MG63 (cell line): ENCODE measurements at places on chromosomes 12 and 14.

- DNase-seq: no peak
Observed at GRCh38 chr14:93220509-93220908, 13.5 kb downstream of the UBR7 start.

GRCh38 chr12:69471667-69472385, 1.6 kb downstream of the FRS2 start:
- DNase-seq: no peak

GRCh38 chr12:84982888-84983287, 53.2 kb downstream of the TSPAN19 start:
- no peak for DNase-seq

DNA sequence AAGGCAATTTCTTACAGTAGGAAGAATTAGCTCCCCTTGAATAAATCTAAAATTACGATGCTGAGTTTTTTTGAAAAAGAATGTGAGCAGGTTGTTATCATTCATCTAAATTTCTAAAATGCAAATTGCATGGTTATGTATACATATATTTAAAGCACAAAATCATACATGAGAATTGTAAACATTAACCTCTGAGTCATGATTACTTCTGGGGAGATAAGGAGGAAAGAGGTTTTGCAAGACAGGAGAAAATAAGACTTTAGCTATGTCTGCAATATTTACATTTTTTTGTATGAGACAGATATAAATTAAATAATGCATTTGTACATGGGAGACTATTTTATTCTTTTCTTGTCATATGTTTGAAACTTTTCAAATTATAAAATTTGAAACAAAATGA, 72.2 kb downstream of the TSPAN8 start:
- no peak for DNase-seq

DNA sequence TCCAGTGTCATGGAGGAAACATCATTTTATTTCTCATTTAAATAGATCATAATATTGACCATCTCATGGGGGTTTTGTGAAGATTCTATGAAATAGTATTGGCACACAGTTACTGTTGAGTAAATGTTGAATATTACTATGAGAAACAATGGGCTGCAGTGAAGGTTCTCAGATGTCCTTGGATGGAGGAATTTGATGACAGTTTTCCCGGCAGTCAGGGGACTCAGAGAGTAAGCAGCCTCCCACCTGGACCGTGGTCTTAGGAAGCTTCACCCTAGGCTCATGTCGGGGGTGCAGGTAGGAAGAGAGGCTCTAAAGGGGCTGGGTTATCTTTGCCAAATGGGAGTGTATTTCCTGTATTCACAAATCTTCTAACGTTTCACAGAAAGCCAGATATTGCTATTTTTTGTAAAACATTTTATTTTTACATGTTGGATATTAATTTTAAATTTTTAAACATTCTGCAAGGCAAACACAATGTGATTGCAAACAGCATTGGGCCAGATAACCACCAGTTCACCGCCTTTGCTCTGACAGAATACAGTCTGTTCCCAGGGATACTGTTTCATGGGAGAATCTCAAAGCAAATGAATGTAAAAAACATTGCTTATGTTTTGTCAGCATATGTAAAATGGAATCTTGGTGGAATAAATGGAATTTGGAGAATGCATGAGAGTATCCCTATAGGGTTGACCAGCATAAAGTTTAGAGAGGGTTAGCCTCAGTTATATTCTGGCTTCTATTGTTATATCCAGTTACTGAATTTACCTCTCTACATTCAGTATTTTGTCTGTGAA, 380.8 kb upstream of the TMEM132C start:
- DNase-seq: no peak

GRCh38 chr14:55370883-55371455, 40.7 kb downstream of the ATG14 start:
- DNase-seq: no peak

DNA sequence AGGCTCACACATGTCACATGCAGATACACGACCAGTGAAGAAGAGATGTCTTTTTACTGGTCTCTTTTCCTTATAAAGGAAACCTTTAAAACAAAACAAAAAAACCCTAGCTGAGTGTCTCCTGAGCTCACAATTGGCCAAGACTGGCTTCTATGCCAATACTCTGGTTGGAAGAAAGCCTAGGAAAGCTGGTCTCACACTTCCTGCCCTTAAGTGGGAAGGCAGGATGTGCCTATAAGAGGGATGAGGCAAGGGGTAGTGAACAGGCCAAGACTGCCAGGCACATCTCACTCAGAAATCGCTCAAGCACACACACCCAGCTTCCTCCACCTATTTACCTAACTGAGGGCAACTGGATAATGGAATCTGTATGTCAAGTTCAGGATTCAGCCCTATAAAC, 50.0 kb downstream of the SOCS2 start:
- DNase-seq: peak; percentile 87

- no peak for DNase-seq
Observed at GRCh38 chr14:104806625-104807465, 5.9 kb downstream of the ZBTB42 start.

GRCh38 chr12:2751686-2752085, 43.1 kb upstream of the FKBP4 start:
- DNase-seq: no peak

DNA sequence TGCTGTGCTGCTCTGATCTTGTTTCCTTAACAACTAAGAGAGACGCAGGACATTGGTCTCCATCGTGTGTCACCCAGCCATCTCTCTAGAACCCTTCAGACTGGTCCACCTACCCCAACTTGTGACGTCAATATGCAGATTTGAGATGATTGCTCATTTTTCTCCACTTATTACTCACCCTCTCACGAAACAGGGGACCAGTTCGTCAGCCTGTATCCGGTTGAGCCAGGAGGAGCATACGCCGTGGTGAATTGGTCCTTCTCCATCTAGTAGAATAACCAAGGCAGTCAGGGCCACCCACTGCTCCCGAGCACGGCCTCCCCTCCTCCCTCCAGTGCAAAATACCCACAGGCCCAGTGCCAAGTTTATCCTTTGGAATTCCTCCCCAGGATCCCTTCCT, 36.2 kb upstream of the FBXO21 start:
- DNase-seq: no peak
